ENCODE measurements at places on chromosomes 1 and 21. TPM values are rescaled to one million over a fixed set of nuclear protein-coding genes. Genes with fewer than 3 reads are reported as not detected.

DNA sequence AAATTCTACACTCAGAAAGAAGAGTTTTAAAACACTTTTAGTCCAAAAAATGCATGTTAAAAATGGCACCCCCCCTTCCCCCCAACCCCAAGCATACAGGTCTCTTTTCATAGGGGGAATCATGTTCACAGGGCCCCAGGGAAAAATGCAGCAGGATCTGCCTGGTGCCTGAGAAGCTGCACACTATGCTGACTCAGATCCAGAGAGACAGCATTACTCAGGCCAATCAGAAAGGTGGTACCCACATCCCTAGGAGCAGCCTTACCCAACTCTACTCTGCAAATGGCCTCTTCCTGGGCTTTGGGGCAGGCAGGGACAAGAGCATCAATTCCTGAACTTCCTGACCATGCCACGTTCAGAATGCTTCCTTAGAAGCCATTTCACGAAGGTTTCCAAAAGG lies 119.0 kb downstream of the HIVEP3 start:
- no peaks in the 10 kb centered on the region for H3K27me3 ChIP-seq
- H3K4me1 ChIP-seq = no peaks in the 10 kb centered on the region
- no peaks in the 10 kb centered on the region for H3K36me3 ChIP-seq
- H3K27ac ChIP-seq = no peak overlapping the region
- DNase-seq = no peak

DNA sequence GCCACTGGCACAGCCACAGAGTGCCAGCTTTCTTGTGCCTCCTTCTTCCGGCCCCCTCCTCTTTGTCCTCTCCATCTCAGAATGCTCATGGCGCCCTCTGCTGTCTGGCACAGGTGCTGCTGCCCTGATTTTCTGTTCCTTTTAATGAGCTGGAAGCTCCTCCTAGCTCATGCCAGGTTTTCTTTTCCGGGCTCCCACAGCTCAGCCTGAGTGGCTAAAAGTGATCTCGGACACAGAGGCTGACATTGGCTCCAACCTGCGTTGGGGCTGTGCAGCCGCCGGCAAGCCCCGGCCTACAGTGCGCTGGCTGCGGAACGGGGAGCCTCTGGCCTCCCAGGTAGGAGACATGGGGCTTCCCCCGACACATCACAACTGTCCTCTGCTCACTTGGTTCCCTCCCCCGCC lies 18.7 kb downstream of the CNTN2 start:
- no peaks in the 10 kb centered on the region for H3K36me3 ChIP-seq
- no peaks in the 10 kb centered on the region for H3K27me3 ChIP-seq
- peak; percentile 48 for DNase-seq
- no peak overlapping the region for H3K27ac ChIP-seq

GRCh38 chr1:237673631-237674030 lies 217.1 kb downstream of the ZP4 start:
- no peaks in the 10 kb centered on the region for H3K36me3 ChIP-seq
- H3K4me1 ChIP-seq = no peaks in the 10 kb centered on the region
- DNase-seq = no peak
- H3K4me3 ChIP-seq = no peak overlapping the region
- H3K27me3 ChIP-seq = no peaks in the 10 kb centered on the region

DNA sequence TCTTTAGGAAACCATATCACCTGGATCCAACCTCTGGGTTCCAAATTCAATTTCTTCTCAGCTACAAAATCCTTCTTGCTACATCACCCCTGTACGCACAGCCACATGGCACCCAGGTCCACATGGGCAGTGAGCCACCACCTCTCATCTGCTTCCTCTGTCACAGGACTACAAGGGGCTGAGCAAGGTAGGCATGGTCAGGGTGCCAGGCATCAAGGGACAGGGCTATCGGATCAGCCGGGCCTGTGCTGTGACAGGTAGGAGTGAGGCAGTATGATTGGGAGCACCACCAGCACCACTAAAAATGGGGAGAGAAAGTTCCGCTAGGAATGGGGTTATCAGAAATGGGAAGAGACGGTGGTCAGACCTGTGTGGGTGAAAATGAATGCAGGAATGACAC lies 29.4 kb downstream of the S100A6 start:
- peak; percentile 46 for DNase-seq
- H3K4me1 ChIP-seq = peaks cover 18% of the 10 kb centered on the region
- H3K27ac ChIP-seq = peak overlapping the region; percentile 46
- H3K27me3 ChIP-seq = no peaks in the 10 kb centered on the region

DNA sequence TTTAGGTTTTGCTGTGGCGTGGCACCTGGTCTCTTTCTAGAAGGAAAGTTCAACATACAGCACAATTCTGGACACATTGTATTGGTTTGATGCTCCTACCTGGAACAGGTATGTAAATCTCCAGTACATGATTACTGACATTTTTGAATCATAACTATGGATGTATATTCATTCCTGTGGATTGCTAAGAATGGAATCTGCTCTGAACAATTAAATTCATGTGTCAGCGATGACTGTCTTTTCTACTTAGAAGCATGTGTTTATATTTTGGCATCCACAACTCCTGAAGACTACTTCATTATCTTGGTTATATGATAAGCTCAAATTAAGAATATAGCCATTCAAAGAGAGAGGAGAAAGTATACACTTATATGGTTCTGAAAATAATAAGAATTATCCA lies 291.8 kb downstream of the CHRM3 start:
- no peak for DNase-seq
- H3K4me1 ChIP-seq = no peaks in the 10 kb centered on the region
- no peaks in the 10 kb centered on the region for H3K27me3 ChIP-seq
- H3K4me3 ChIP-seq = no peak overlapping the region
- H3K36me3 ChIP-seq = no peaks in the 10 kb centered on the region

The DMRTA2 gene
- not detected for total RNA-seq

The PADI1 gene
- total RNA-seq = not detected

DNA sequence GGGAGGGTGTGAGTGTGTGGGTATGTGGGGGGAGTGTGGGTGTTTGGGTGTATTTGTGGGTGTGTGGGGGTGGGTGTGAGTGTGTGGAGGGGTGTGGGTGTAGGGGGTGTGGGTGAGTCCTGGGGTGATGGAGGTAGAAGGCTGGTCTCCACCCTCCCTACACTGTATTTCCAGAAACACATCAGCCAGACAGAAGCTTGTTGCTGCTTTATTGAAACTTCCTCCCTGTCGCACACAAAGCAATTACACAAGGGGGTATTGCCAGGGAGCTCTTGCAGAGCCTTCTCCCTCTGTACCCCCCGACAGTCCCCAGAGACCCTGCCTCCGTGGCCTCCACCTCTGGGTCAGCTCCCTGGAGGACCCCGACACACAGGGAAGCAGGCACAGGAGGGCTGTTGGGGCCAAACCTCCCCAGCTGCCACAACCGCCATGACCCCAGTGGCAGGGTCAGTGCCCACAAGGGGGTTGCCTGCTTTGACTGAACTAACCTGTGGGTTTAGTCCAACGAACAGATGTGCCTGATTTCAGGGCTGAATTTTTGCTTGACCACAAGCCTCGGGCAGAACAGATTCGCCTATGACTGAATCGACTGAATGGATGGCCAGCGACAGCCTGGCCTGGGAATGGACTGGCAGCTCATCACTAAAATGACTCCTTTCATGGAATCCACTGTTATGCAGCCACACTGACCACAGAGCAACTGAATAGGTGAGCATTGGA lies 9.1 kb upstream of the MATN1 start:
- no peak overlapping the region for H3K27ac ChIP-seq
- H3K4me1 ChIP-seq = peaks cover 4% of the 10 kb centered on the region
- DNase-seq = no peak
- no peak overlapping the region for H3K4me3 ChIP-seq

DNA sequence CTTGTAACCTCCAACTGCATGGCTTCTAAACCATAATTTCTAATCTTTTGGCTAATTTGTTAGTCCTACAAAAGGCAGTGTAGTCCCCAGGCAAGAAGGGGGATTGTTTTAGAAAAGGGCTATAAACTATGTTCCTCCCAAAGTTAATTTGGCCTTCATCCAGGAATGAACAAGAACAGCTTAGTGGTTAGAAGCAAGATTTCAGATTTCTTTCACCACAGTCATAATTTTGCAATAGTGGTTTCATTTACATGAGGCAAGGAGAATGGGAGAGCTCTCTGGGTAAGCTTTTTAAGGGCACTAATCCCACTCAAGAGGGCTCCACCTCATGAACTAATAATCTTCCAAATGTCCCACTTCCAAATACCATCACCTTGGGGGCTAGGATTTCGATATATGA lies 1353.9 kb downstream of the NCAM2 start:
- no peak for DNase-seq
- no peaks in the 10 kb centered on the region for H3K4me1 ChIP-seq
- no peak overlapping the region for H3K27ac ChIP-seq
- H3K27me3 ChIP-seq = no peaks in the 10 kb centered on the region

GRCh38 chr1:76492752-76493430 lies 374.4 kb upstream of the ST6GALNAC5 start:
- peaks cover 1% of the 10 kb centered on the region for H3K4me1 ChIP-seq
- H3K27ac ChIP-seq = no peak overlapping the region
- DNase-seq = no peak
- H3K4me3 ChIP-seq = no peak overlapping the region
- H3K36me3 ChIP-seq = no peaks in the 10 kb centered on the region

The AADACL4 gene
- not detected for total RNA-seq

DNA sequence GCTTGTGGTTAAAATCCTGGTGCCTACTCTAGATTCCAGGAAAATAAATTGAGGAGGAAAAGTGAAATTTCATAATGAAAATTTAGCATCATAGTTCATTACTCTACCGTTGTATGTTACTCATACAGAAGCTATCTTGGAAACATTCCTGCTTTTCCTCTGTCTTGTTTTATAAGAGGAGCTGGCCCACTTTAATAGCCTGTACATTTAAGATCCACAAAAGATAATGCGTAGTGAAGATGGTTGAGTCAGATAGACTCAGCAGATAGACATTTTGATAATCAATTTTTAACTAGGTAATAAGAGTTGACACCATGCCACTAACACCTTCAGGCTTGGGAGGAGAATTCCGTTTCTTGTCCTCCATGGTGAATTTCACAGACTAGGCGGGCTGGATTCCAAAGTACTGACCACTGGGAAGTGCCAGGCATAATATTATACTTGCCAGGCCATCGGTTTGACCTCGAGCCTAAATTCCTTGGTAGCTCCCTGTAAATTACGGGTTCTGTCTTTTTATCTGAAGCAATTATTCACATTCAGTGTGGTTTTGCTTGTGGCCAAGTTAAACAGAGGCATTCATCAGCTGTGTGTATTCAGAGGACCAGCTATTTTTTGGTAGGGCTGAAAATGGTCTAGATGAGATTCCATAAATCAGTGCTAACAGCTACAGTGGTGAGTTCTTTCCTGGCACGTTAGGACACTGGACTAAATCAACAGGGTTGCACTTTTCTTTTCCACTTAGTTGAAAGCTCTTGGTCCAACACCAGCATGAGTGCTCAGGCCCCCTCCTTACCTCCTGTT lies 111.9 kb upstream of the KAZN start:
- H3K4me3 ChIP-seq = no peak overlapping the region
- H3K36me3 ChIP-seq = no peaks in the 10 kb centered on the region
- DNase-seq = peak; percentile 22
- peaks cover 3% of the 10 kb centered on the region for H3K4me1 ChIP-seq

The CD84 gene
- total RNA-seq = 0.91 TPM

- no peak overlapping the region for H3K27ac ChIP-seq
- no peak overlapping the region for H3K4me3 ChIP-seq
- no peaks in the 10 kb centered on the region for H3K36me3 ChIP-seq
- no peak for DNase-seq
Observed at GRCh38 chr1:45679123-45679522, 7.2 kb downstream of the GPBP1L1 start.

The SYT14 gene
- not detected for total RNA-seq

All from ovary (tissue), 10 donors.